Activated naive CD4-positive, alpha-beta T cell treated with anti-CD3 and anti-CD28 coated beads for 36 hours (primary cell): ENCODE measurements at places on chromosomes 7 and 10. TPM values are rescaled to one million over a fixed set of nuclear protein-coding genes. Genes with fewer than 3 reads are reported as not detected.

GRCh38 chr7:151232917-151233701, 826 bp downstream of the CHPF2 start:
- DNase-seq: peak; percentile 83

- no peak for DNase-seq
These were observed 169.1 kb downstream of the EGFR start for GRCh38 chr7:55187701-55188491.

DNA sequence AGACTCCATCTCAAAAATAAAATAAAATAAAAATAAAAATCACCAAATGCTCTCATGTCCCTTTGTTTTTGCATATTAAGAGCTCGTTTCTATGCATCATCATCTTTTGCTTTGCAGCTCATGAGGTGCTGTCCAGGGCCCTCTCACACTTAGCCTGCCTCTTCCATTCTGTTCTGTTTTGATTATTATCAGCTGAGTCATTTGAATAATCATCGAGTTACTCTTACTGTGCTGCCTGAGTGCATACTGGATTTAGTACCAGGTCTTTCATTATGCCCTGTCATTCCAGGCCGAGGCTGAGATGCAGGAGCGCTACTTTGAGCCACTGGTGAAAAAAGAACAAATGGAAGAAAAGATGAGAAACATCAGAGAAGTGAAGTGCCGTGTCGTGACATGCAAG, 33.0 kb downstream of the UCMA start:
- DNase-seq: no peak

GRCh38 chr7:73840715-73841379, 1.5 kb downstream of the METTL27 start:
- no peak for DNase-seq

Gene ITGA8
- total RNA-seq: not detected

Gene KIAA1217
- 0.86 TPM for total RNA-seq

DNA sequence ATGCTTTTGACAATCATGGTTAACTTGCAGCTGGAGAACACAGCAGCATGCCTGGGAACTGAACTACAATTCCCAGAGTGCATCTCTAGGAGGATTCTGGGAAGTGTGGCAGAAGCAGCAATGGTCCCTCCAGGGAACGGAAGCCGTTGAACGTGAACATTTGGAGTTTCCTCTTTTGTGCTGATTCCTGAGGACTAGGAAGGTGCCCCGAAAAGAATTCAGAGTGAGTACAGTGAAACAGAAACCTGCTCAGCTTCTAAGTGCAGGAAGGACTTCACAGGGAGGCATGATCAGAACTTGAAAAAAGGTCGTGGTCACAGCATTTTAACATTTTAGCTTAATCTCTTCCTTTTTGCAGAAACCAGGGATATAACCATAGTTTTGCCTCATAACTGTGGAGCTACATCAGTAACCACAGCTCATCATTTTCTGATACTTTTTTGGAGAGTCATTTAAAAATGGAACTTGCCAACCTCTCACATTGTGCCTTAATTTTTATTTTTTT, at the start of gene NUDT13:
NUDT13 (plus strand) TSS at position 111 of the 505 bp plus-strand sequence. CDS start 3,911 bp downstream, outside the sequence.
- peak; percentile 65 for DNase-seq

Gene GHRHR
- not detected for total RNA-seq

- DNase-seq: no peak
These were observed 204.6 kb downstream of the IMMP2L start for GRCh38 chr7:111357691-111358090.

Gene NEUROG3
- not detected for total RNA-seq

DNA sequence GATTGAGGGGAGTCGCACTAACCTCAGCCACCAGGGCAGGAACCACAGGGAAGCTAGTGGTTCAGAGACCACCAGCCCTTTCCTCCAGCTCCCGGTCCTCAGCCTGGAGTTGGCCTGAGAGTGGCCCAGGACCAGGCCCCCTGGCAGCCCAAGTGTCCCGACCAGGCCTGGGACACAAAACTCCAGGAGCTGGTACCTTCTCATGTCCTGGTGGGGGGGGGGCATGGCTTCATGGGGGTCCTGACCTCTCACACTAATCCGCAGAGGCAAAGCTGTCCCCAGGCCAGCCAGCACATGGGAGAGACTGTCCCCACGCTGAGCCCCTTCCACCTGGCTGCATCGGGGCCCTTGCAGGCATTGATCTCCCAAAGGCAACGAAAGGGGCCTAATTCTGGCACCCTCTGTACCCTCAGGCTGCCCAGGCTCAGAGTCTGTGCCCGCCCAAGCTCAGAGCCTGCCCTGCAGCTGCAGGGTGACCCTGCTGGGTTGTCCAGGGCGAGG, 28.2 kb downstream of the GPRIN2 start:
- DNase-seq: peak; percentile 2

Gene BMPR1A
- total RNA-seq: 6.8 TPM

GRCh38 chr7:46301677-46302076, 380.6 kb upstream of the IGFBP3 start:
- no peak for DNase-seq

GRCh38 chr10:8137726-8138125, 83.2 kb downstream of the GATA3 start:
- DNase-seq: peak; percentile 43

GRCh38 chr10:119705434-119705831, 20.4 kb upstream of the INPP5F start:
- DNase-seq: no peak

Gene FAM25G
- total RNA-seq: not detected

GRCh38 chr10:108817584-108817983, 1105.7 kb downstream of the XPNPEP1 start:
- no peak for DNase-seq
